Suppressor macrophage treated with lipopolysaccharide for 1 hour (primary cell): ENCODE measurements at places on chromosomes 16 and 17.

DNA sequence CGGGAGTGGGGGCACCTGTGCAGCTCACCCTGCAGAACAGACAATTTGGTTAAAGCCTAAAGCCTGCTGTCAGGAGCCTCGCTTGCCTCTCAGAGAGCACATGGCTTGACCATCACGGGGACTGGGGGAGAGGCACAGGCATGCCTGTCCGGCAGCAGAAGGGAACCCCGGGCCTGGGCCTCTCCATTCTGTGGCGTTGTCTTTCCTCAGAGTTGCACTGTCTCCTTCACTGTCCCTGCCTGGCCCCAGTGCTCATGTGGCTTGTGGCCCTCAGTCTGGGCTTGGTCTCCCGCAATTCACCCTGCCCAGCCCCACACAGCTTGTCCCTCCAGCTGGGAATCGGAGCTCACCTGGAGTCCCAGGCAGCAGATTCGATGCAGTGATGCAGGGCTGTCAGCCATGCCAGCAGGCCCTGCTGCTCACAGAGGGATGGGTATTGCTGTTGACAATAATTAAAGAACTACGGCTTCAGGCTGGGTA is 189.9 kb downstream of the SEC14L1 start:
- no peak for DNase-seq

DNA sequence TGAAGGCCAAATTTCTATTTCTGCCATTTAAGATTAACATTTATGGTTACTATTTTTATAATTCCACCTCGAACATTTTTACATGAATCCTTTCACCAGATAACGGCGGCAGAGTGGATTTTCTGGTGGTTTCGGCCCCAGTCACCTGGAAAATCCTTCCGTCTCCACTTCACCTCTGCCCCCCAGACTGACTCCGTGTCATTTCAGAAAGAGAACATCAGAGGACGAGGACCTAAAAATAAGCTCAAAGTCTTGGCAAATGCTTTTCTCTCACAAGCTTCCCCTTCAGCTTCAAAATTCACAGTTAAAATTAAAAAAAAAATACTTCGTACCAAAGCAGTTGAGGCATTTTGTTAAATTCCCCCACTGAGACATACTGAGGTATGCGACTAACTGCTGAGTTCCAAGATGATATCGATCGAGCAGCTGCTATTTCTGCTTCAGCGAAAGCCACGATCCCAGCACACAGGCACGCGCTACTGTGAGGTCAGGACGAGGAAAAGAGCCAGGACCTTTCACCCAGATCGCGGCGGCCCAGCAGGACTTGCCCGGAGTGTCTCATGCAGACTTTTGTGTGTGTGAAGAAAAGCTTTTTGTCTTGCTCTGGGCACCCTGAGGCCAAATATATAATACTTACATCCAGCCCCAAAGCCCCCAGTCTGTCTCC is 36.8 kb downstream of the ASPA start:
- no peak for DNase-seq

GRCh38 chr17:8012045-8012580 is 9.7 kb downstream of the GUCY2D start:
- no peak for DNase-seq

- no peak for DNase-seq
Observed at GRCh38 chr17:5759501-5759925, 175.2 kb upstream of the NLRP1 start.

- DNase-seq, result no peak
Observed at GRCh38 chr16:47949714-47950113, 206.1 kb downstream of the ABCC12 start.

DNA sequence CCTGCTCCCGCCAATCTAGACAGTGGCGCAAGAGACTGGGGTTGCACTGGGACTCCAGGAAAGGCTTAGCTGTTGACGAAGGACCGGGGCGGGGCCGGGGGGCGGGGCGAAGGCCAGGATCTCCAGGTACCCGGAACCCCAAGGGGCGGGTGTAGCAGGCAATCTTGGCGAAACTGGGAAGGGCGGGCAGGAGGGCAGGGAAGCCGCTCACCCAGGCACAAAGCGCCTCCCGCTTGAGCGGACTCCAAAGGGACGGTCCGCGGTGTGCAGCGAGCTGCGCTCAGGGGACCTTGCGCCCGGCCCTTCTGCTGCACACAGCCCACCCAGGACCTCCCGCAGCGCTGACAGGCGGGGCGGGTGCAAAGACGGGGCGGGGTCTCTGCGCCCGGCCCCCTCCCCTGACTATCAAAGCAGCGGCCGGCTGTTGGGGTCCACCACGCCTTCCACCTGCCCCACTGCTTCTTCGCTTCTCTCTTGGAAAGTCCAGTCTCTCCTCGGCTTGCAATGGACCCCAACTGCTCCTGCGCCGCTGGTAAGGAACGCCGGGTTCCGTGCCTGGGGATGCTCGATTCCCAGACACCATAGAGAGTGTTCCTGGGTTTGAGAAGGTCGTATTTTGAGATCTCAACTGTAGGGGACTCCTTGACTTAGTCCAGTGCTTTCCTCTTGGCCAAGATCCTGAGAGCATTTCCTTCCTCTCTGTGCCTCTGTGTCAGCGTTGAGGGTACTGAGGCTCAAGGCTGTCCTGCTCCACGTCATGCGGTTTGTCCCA is at the start of gene MT1F:
Gene MT1F (plus strand): TSS at position 405 of the 772 bp plus-strand sequence. CDS start 100 bp downstream, at position 505.
- peak; percentile 83 for DNase-seq

GRCh38 chr17:28247671-28248555 is 71.1 kb upstream of the TMEM97 start:
- no peak for DNase-seq

GRCh38 chr16:76787394-76787793 is 403.6 kb upstream of the MON1B start:
- no peak for DNase-seq

- peak; percentile 24 for DNase-seq
Observed at GRCh38 chr16:3716831-3717234, 491 bp downstream of the TRAP1 start.

DNA sequence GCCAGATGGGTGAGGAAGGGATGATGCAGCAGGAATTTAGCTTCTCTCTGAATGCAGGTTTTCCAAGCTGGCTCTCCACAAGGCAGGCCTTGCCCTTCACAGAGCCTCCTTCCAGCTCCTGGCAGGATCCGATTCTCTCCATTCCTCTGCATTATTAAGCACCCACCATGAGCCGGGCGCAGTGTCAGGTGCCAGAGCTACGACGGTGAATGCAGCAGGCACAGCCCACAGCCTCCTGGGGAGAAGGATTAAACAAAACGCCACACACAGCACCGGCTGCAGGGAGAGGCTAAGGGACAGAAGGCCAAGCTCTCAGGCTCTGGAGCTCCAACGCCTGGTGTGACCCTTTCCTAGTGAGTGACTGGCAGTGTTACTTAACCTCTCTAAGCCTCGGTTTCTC is 7.1 kb upstream of the MT2A start:
- DNase-seq, result no peak

DNA sequence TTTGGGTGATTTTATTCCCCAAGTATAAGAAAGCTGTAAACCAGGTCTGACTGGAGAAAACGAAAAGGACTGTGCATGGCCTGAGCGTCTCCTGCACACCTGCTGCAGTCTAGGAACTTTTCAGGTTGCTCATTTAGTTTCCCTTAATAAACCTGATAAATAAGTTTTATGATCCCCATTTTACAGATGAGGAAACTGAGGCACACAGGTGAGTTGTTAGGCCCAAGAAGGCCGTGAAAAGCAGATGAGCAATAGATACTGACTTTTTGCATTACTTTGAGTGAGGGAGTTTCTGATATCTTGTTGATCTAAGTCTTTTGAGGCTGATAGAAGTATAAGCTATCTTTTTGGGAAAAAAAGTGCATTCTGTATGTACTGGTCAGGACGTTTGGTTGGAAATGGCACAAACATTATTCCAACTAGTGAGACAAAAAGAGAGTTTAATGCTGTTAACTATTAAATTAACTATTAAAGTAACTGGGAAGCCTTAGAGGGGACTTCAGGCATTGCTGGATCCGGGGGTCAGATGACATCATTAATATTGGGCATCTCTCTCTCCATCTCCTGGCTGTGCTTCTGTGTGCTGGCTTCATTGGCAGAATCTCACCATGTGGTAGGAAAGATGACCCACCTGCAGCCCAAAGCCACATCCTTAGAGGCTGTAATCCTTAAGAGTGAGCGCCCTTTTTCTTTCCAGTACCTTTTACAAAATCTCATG is 163.4 kb downstream of the CMIP start:
- no peak for DNase-seq

DNA sequence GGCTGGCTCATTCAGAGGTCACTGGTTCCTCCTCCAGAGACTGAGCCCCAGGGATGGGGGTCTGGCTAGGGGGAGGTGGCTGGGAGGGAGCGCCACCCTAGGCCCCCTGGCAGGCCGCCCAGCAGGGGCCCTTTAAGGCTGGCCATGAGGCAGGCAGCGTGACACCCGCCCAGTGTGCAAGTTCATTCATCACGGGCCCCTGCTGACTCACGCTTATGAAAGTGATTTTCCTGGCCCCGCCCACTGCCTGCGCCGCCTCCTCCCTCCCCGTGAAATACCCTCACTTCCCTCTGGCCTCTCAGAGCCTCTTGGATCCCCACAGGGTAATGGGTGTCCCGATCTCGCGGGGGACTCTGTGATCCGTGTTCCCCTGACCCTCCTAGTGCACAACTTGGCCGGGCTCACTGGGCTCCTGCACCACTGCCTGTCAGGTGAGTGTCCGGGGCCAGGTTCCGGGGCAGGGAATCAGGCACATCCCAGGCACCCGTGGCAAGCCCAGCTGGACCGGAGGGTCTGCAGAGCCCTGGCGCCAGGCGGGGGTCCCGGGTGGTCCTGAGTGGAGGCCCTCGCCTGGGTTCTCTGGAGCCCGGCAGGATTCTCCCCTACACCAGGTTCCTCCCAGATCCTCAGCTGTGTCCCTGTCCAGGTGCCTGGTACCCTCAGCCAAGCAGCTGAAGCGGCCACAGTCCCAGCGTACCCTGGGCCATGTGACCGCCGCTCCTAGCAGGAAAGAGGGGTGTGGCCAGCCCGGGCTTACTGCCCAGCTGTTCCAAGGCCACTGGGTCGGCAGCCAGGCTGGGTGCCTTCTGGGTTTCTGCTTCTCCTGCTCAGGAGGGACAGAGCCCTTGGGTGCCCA is at the start of gene OSGIN1:
Gene OSGIN1 (plus strand): TSS at position 301 of the 856 bp plus-strand sequence. CDS start 4,432 bp downstream, outside the sequence.
- peak; percentile 97 for DNase-seq

GRCh38 chr17:49364119-49364518 is 2.1 kb upstream of the ZNF652 start:
- DNase-seq, result no peak
